Ammon's horn (tissue), 1 donor: ENCODE measurements at places on chromosomes 2 and 18.

DNA sequence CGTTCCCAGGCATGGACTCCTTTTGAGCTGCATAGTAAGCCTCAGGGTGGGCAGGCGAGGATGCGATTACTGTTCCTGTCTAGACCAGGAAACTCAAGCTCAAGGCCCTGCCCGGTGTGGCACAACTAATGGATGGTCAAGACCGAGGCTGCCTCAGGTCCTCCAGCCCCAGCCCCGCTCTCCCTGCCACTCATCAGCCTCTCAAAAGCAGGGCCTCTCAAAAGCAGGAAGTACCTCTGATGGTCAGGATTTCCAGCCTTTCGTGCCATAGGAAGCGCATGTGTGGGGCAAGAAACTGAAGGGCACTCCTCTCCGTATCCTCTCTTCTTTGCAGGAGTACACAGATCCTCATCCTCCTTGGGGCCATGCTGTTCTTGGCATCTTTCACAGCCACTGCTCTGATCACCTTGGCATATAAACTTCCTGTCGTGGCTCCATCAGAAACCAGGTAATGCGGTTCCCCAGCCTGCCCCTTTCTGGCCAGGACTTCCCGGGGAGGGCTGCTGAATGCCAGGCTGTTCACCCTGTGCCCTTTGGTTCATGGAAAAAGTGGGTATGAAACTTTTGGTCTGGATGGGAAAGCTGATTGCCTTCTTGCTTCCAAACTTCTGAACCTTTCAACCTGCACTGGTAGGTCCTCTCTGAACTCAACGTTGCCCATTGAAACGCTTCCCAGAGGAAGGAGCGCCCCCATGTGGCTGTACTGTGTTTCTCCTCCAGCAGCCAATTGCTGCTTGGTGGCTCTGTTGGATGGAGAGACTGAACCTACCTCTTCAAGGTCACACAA lies 82.8 kb upstream of the SEC11C start:
- no peak for DNase-seq

DNA sequence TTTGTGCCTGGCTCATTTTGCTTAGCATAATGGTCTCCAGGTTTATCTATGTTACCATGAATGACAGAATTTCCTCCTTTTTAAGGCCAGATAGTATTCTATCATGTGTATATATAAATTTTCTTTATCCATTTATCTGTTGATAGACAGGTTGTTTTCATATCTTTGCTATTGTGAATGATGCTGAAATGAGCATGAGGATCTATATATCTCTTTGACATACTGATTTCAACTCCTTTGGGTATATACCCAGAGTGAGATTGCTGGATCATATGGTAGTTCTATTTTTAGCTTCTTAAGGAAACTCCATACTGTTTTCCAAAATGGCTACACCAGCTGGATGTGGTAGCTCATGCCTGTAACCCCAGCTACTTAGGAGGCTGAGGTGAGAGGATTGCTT lies 86.4 kb upstream of the LTBP1 start:
- no peak for DNase-seq

GRCh38 chr2:61411109-61411508 lies 59.8 kb downstream of the USP34 start:
- no peak for DNase-seq

GRCh38 chr2:170533156-170533555 lies 182.0 kb upstream of the SP5 start:
- no peak for DNase-seq

DNA sequence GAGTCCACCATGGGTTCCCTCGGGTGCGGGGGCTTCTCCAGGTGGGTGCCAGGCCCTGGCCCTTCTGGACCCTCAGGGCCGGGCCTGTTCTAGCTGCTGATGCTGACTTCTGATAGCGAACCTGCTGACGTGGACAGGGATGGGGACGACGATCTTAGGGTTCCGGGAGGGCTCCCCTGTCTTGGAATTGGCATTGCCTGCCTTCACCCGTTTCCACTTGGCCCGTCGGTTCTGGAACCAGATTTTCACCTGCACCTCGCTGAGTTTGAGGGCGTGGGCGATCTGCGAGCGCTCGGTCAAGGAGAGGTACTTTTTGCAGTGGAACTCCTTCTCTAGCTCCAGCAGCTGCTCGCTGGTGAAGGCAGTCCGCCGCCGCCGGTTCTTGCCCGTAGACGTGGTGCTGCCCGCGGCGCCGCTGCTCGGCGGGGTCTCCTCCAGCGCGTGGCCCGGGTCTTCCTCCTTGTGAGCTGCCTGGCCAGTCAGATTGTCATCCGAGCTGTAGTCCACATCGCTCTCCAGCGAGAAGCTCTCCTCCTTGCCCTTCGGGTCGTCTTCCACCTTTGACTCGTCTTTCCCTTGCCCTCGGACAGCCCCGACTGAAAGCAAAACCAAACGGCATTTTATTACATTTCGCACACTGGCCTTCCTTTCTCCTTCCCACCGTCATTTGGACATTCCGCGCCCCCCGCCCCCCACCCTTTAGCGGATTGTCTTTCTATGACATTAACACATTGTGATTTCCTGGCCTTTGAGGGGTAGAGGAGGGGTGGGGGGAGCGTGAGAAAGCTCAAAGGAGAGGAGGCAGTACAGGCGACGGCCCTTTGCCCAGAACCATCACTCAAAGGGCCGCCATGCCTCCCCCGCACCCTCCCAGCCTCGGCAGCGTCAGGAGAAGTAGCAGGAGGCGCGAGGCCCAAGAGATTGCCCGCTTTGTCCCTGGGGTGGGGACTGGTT lies 2.1 kb downstream of the GBX2 start:
- DNase-seq, result no peak

DNA sequence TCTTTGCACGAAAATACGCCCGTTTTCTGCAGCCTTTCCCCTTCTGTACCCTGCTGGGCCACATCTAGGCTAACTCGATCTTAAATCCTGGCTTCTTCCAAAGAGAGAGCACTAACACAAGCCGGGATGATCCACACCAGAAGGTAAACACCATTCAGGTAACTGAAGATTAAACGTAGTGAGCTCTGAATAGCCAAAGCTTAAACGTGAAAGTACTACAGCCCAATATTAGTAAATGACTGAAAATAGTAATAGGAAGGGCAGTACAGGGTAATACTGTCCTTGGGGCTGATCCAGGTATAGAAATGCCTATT lies 422 bp upstream of the MRPL53 start:
- DNase-seq, result no peak

- no peak for DNase-seq
These were observed 20.8 kb downstream of the SOS1 start for GRCh38 chr2:39099870-39100728.

DNA sequence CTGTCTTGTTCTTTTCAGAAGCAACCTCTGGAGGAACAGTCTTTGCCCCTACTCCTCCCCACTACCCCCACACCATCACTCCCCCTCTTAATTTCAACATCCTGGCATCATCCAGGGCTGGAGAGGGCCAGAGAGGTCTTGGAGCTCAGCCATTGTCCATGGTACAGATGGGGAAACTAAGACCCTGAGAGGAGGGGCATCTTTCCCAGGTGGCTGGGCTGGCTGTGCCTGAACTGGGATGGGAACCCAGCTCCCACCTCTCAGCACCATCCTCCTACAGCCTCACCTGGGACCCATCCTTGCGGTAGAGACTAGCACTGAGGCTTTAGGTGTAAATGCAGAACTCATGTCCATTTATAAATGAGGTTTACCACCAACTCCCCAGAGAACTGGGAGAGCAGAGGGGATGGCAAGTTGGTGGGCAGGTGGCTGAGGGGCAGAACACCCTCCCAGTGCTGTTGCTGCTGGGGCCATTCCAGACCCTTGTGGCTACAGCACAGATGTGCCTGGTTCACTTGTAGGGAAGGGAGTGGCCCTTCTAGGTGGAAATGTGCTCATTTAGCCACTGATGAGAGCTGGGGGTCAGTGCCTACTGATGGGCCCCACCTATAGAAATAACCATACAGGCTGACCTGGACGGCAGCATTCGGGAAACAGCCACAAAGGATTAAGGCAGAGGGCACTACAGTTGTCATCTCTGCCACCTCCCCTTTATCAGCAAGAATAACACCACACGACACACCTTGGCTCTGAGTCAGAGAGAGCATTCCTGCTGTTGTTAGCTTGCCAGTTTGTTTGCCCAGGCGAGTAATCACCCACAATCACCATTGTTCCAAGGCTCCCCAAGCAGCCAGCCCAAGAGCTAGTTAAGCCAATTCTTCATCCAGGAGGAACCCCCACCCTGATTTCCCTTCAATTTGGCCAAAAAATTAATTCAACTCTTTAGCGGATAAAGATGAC lies 2.1 kb downstream of the MLPH start:
- DNase-seq, result no peak
